EL (cell line): ENCODE measurements at places on chromosomes 16 and 17.
A peak's percentile ranks its signal among the peaks of the same experiment; 100 is the strongest.

DNA sequence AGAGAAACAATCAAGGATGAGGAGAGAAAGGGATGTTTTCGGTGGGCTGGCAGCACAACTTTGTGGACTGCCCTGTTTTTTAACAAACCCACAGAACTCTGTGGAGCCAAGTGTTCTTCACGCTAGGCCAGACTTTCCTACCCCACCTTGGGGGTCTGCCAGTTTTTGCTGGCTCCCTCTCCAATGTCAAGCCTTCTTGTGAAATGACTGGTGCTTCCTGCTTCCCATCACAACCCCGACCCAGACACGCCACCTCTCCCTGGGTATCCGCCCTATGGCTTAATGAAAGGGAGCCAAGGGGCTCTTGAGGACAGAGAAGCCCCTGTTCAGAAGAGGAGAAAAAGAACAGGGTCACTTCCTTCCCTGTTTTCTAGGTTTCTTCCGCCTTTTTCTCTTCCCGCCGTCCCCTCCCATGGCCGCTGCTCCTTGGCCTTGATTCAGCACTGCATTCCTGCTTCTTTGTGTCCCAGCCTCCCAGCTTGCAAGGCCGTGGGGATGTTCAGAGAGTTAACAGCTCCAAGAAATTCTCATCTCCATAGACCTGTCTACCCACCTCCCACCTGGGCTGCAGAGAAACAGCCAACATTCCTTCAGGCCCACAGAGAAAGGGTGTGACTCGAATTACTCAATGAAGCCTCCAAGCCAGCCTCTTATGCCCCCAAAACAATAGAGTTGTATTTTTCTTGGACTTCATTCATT is 16.5 kb upstream of the SOX9 start:
- DNase-seq, result no peak

DNA sequence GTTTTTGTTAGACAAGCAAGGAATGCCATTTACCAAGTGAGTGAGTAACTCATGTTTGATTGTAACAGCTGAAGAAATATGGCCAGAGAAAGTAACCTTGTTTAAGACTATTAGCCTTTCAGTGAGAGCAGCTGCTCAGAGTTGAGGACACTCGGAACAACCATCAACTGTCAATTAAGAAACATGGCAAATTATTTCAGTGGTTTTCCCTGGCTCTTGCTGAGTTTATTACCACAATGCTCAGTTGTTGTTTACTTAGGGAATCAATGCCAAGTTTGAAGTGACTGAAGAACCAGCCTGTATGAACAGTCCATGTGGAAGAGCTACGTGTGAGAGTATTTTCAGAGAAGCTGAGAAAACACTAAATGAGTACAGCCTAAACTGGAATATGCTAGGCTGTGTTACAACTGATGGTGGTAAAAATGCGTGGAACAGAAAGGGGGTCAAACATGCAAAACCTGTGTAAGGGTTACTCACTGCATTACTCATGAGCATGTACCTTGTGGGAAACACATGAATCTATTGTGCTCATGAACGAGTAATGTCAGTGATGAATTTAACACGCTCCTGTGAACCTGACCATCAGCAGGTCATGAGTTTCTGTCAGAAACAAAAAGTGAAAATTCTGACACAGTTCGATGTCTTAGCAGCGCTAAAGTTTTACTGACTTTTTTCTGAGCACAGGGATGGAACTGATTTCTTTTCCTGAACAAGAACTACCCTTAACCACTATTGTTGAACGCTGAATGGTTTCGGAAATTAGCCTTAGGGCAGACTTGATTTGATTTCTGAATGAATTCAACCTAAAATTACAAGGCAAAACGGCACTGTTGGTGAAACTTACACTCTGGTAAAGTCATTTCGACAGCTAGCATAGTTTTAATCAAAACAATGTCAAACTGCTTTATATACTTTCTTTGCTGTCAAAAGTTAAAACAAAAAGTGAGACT is 33.5 kb downstream of the GNA13 start:
- peak; percentile 56 for DNase-seq

DNA sequence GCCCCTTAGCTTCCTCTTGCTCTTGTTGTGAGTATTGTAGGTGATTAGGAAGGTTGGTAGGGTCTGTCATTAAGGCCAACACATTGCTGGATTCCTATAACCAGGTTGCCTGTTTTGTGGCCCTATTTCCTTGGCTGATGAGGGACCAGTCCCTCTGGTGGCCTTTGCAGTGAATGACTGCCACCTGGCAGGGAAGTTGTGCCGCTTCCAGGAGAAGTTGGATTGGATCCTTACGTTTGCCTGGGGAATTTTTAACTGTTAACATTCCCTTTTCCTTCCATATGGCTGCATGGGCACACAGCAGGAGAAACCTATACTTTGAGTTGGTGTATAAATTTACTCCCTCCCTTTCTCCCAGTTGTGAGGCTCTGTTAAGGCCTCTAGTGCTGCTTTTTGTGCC is 32.4 kb downstream of the LCMT1 start:
- no peak for DNase-seq

- DNase-seq, result peak; percentile 95
These were observed 18.4 kb upstream of the MRPS23 start for GRCh38 chr17:57868007-57868909.

- DNase-seq, result no peak
These were observed 2.6 kb downstream of the MYL11 start for GRCh38 chr16:30377050-30377811.

GRCh38 chr17:48030531-48030930 is 7.1 kb downstream of the COPZ2 start:
- no peak for DNase-seq

DNA sequence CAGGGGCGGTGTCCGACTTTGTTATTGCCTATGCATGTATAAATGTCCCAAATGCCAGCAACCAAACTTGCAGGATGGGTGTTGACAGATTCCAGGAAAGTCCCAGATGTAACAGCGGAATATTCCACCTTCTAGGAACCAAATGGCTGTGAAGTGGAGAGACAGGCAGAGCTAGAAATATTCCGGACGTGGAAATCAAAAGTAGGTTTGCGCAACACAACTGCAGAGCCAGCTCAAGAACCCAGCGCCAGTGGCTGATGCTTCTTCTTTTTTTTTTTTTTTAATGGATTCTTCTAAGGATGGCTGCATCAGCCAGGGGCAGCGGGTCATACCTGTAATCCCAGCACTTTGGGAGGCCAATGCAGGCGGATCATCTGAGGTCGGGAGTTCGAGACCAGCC is 601.7 kb downstream of the MAF start:
- no peak for DNase-seq

DNA sequence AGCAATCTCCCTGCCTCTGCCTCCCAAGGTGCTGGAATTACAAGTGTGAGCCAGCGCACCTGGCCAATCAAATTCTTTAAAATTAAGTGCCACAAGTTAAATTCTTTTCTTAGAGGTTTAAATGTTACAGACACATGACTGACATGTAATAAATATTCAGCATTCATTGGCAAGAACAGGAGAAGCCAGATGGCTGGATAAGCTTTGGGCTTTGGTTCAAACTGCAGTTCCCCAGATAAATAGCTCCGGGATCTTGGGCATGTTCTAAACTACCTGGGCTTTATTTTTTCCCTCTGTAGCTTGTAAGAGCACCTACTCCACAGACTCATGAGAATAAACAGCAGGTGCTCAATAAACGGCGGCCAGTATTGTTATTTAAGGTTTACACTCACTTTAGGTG is 34.1 kb downstream of the ABAT start:
- no peak for DNase-seq

GRCh38 chr16:2481676-2482075 is 6.7 kb downstream of the TBC1D24 start:
- no peak for DNase-seq

DNA sequence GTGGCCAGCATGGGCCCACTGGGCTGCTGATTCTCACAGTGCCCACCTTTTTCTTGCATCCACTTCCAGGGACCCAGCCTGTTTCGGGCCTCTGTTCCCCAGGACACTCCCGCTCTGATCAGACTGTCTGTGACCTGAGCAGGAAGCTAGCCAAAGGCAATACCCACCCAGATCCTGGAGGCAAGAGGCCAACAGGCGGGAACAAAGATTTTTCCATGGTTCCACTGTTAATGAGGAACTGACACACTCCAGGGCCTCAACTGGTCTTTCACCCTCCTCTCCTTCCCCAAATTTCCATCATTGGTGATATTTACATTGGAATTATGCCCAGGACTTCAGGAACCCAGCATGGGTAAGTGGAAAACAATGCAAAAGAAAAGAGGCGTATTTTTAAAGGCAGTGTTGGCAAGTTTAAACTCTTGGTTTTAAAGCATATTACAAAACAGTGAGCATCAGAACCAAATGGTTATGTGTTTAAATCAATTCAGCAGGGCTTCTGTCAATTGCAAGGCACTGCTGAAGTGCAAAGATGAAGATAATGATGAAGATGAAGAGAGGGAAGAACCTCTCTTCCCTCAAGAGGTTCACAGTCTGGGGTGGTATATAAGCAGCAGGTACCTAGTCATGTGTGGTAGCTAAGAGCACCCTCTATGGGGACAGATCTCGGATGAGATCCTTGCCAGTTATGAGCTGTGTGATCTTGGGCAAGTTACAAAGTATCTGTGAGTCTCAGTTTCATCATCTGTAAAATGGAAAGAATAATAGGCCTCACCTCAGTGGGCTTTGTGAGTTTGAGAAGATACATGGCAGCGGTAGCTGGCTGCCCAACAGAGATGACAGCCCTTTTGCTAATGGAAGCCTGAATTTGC is 14.4 kb upstream of the ATP2A3 start:
- DNase-seq, result peak; percentile 20

DNA sequence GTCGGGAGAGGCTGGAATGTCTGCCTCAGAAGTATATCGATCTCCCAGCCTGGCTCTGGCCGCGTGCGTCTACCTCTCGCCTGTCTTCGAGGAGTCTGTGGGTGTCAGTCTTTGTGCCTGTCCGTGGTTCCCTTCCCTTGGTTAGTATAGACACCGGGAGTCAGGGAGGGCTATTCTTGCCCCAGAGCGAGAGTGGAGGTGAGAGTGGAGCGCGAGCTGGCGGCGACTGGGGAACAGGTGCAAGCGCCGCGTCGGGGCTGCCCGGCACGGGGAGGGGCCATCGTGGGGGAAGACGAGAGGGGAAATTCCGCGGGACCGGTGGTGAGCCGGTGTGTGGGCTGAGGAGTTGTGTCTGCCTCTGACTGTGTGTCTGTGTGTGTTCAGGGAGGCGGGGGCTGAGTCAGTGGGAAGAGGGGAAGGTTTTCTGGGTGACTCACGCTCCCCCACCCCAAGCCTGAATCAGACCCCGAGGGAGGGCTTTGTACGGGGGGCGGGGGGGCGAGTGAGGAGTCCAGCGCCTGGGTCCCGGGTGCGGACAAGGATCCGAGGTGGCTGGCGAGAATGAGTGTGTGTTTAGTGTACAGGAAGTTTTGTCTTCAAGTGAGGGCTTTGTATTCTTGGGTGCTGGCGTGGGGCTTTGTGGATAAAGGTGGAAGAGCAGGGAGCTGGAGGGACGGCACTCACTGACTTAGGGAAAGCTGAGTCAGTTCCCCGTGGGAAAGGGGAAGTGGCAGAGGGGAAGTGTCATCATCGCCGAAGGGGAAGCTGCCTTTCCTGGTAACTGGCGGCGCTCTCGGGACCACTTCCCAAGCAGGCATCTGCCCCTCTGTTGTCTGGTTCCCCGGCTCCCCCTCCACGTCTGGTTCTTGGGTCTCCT is 8.6 kb downstream of the KDM6B start:
- DNase-seq, result peak; percentile 94

DNA sequence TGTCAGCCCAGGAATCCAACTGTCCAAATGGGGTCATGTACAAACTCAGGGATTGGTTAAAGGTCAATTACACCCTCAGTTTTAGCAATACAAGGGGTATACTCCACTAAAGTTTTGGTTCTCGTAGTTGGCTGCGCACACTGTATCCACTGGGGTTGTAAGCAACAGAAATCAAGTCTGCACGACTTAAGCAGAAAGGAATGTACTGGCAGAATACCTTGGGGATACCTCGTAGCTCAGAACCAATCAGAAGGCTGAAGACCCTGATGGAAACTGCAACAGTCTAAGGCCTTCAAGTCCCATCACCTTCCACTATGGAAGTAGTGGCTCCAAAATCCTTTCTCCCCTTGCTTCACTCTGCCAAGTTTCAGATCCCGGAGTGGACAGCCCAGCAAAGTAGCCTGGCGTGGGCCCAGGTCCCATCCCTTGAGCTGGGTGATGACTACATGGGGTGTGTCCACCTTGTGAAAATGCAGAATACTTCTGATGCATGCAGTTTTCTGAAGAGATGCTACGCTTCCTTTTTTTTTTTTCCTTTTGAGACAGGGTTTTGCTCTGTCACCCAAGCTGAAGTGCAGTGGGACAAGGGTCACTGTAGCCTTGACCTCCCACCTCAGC is 21.1 kb upstream of the RPH3AL start:
- no peak for DNase-seq

DNA sequence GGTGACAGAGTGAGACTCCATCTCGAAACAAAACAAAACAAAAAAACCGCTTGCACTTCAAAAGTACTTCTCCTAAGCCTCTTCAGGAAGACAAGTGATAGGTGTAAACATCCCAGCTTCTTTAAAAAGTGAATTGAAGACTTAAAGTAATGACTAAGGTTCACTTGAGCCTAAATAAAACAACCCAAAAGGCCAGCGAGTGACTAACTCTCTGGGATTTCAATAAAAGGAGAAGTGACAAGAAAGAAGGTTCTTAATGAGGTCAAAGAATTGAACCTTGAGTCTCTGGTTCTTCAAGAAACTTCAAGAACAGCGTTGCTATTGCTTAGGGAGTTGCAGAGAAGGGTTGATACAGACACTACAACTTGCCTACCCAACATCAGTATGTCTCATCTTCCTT is 42.2 kb downstream of the STX8 start:
- DNase-seq, result no peak

DNA sequence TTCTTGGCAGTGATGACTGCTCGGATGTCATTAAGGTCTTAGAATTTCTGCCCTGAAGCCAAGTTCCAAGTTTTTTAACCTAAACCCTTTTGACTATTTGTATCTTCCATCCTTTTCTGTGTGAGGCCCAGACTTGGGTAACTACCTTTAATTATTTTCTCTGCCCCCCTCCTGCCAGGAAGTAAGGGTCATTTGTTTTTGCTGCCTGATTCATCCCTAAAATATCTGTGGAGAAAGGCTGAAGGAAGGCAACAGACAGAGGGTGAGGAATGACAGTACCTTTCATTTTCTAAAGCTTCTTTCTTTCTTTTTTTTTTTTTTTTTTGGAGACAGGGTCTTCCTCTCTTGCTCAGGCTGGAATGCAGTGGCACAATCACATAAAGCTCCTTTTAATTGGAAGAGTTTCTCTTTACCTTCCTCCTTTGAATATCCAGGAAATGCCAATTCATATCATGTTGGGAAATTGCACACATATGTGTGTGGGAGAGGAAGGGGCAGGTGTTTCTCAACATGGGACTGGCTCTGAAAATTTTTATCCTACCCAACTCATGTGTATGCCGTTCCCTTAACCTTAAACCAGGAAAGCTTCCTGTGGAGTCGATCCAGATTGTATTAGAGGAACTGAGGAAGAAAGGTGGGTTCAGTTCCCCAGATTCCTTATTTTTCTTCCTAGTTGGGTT is 957 bp downstream of the VPS25 start:
- peak; percentile 78 for DNase-seq

GRCh38 chr16:60816461-60816860 is 1219.8 kb downstream of the CDH8 start:
- no peak for DNase-seq

GRCh38 chr17:43753493-43754129 is 5.0 kb downstream of the SOST start:
- DNase-seq, result peak; percentile 32

GRCh38 chr17:27265333-27265732 is 28.6 kb upstream of the WSB1 start:
- no peak for DNase-seq

- DNase-seq, result no peak
These were observed 105.5 kb downstream of the MYO1D start for GRCh38 chr17:32771396-32771795.
